ENCODE measurements at places on chromosomes 4 and X.

DNA sequence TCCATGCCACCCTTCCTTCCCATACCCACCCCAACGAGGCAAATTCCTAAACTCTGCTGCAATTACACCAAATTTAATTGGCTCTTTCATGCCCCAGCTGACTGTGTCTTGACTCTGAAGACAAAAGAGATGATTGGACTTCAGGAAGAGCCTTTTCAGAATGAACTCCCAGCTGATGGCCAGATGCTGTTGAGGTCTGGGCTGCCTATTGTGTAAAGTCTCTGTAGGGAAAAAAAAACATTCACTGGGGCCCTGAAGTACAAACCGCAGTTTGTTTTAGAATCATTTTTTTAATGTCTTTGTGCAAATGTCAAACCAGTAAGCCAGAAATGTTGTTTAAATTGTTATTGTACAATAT is 174.8 kb downstream of the HHIP start:
- DNase-seq: no peak

DNA sequence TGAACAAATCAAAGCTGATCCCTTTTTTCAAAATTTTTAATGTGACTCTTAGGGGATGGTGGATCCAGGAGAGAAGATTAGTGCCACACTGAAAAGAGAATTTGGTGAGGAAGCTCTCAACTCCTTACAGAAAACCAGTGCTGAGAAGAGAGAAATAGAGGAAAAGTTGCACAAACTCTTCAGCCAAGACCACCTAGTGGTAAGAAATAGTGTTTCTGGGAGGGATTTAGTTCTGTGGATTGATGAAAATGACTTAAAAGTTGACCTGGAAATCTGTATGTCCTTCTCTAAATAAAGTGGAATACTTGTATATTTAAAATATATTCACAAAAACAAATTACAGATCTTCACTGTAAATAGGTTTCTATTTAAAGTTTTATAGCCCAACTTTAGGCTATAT is 29.2 kb downstream of the NUDT9 start:
- no peak for DNase-seq

DNA sequence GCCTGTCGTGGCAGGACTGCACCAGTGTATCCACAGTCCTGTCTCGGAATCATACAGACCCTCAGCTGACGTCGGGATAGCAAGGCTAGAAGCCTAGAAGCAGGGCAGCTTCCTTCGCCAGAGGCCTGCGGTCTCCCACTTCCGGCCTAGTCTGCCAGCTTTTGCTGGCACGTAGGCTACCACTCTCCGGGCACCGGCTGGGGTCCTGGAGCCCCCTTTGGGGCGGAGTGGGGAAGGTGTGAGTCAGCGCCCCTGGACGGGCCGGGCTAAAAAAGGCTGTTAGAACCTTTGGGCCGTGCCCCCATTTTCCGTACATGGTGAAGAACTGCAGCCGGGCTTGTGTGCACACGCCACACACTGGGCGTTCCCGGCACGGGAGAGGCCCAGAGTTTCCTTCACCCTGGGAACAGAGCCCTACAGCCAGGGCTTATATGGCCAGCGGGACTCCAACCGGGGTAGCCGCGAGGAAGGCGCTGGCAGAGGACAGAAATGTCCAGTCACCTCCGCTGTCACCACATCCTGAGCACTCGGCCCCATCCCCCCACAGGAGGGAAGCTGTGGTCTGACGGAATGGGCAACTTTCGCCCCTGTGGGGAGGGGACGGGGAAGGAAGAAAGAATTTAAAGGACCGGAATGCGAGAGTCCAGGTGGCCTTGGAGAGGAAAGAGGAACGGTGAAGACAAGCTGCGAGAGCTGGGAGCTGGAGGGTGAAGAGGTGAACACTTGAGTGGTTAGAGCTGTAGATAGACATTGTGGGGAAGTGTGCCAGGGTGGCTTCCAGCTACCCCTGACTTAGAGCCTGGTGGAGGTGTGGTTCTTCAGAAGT is 4.6 kb downstream of the MAGIX start:
- DNase-seq: no peak

DNA sequence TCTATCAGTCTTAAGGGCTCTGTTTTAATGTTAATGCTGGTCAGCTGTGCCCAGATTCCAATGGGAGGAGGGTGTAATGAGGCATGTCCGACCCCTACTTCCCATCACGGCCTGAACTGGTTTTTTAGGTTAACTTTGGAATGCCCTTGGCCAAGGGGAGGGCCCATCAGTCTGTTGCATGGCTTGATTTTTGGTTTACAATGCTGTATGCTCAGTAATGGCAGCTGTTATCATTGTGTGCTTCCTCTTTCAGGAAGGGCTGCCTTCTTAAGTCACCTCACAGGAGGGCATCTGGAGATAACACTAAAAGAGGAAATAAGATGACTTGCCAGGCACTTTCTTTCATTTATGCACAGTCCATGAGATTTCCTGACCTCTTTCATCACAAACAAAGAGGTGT is 36.3 kb downstream of the ATXN3L start:
- no peak for DNase-seq

All from cerebellar nuclear complex (tissue), 1 donor.